H4 (cell line): ENCODE measurements at places on chromosomes 1 and 21.

- DNase-seq = no peak
These were observed 24.4 kb downstream of the CD55 start for GRCh38 chr1:207345644-207346477.

DNA sequence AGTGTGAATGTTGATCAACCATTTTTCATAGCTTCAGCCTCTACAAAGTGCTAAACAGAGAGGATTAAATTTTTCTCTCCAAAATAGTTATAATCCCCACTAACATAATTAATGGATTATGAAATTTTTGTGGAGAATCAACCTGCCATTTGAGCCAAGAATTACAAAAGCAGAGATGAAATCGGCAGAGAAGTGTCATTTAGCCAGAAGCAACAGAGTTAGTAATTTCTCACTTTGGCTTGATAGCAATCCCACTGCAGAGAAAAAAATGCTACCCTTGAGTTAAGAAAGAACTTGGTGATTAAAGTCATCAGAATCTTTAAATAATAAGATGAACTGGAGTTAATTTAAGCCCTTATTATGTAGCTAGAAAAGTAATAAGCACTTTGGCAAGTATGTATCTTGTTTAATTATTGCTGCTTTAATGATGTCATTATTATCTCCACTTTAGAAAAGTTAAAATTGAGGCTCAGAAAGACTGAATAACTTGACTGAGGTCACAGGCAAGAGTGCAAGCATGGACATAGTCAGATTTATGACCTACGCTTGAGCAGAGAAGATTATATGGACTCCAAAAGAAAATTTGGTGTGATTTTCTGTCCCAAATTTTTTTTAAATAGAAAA, 37.3 kb downstream of the RGS4 start:
- DNase-seq = no peak

GRCh38 chr1:15100121-15100879, 53.2 kb upstream of the TMEM51 start:
- DNase-seq = peak; percentile 44

GRCh38 chr1:97070376-97070775, 348.8 kb downstream of the PTBP2 start:
- no peak for DNase-seq

GRCh38 chr1:115327270-115327669, 10.8 kb downstream of the NGF start:
- DNase-seq = no peak

GRCh38 chr1:213330281-213330680, 279.2 kb downstream of the RPS6KC1 start:
- no peak for DNase-seq

DNA sequence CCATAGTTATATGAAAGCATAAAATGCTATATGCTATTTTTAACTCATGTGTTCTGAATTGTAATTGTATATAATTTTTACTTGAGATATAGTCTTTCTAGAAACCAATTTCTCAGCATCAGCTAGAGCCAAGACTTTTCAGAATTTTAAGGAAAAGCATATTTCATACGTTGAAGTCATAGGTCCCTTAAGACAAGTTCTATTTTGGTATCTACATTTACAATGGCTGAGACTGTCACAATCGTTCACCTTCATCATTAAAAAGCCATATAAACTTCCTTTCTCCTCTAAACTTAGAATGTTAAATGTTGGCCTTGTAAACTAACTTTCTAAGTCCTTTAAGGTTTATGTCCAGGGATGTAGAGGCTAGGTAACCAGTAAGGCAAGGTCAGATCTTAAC, 104.1 kb downstream of the LRRC40 start:
- no peak for DNase-seq

- DNase-seq = no peak
These were observed 47.1 kb downstream of the COL6A1 start for GRCh38 chr21:46028573-46029091.

GRCh38 chr1:24874611-24875234, 55.4 kb downstream of the RUNX3 start:
- DNase-seq = no peak

GRCh38 chr1:187476671-187477070, 647.9 kb downstream of the PLA2G4A start:
- DNase-seq = no peak

DNA sequence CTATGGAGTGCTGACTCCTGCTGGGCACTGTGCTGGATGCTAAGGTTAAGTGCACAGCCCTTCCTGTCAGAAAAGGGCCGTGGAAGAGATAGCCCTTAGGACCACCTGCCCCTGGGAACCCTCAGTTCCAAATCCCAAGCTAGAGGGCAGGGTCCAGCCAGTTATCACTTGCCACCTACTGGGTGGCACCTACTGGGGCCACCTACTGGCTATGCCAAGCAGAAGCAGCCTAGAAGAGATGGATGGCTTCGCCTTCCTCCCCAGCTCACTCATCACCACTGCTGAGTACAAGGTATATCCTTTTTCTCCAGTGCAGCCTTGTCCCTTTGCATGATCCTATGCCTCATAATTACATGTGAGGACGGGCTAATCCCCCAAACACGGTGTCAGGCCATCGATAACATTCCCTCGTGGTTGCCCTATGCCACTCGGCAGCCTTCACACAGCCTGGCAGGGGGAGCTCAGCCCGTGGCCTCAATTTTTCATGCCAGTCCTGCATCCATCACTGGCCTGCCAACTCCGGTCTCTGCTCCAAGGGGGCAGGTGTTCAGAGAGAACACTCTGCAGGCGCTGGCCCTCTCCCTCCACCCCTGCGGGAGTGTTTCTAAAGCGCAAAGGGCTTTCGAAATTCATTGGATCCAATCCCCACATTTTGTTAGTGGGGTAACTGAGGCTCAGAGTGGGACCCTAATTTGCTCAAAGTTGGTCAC, 49.0 kb downstream of the SYT2 start:
- DNase-seq = no peak

DNA sequence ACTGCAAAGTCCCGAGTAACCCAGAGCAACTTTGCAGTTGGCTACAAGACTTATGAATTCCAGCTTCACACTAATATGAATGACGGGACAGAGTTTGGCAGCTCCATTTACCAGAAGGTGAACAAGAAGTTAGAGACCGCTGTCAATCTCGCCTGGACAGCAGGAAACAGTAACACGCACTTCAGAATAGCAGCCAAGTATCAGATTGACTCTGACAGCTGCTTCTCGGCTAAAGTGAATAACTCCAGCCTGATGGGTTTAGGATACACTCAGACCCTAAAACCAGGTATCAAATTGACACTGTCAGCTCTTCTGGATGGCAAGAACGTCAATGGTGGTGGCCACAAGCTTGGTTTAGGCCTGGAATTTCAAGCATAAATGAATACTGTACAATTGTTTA, 66.8 kb downstream of the ACBD6 start:
- no peak for DNase-seq

GRCh38 chr1:20476265-20477038, 9.6 kb downstream of the CAMK2N1 start:
- peak; percentile 62 for DNase-seq

GRCh38 chr21:27590271-27590670, 623.4 kb upstream of the ADAMTS5 start:
- peak; percentile 37 for DNase-seq
